ENCODE measurements at places on chromosomes 13 and 19. TPM values are rescaled to one million over a fixed set of nuclear protein-coding genes. Genes with fewer than 3 reads are reported as not detected.
A peak's percentile ranks its signal among the peaks of the same experiment; 100 is the strongest.

The OR7C1 gene
- total RNA-seq, result not detected

DNA sequence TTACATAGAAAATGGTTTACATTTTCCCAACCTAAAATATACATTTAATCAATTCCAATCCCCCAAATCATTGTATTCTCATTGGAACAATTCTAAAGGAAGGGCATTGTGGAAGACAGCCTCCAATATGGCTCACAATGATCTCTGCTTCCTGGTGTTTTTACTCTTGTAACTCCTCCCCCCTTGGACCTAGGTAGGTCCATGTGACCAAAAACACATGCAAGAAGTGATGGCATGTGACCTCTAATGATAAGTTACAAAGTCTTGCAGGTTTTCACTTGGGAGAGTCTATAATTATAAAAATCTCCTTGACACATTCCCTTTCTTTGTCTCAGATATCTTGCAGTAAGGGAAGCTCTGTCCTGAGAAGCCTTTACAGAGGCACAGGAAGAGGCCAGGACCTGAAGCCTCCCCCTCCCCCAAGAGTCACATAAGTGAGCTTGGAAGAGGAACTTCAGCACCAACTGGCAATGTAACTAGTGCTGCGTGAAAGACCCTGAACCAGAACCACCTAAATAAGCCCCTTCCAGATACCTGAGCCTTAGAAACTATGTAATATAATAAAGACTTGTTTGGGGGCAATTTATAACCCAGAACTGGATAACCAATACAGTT lies 816.2 kb upstream of the ATXN8OS start:
- H3K36me3 ChIP-seq, result no peaks in the 10 kb centered on the region
- no peaks in the 10 kb centered on the region for H3K4me1 ChIP-seq
- no peak overlapping the region for H3K27ac ChIP-seq
- H3K27me3 ChIP-seq, result no peaks in the 10 kb centered on the region

DNA sequence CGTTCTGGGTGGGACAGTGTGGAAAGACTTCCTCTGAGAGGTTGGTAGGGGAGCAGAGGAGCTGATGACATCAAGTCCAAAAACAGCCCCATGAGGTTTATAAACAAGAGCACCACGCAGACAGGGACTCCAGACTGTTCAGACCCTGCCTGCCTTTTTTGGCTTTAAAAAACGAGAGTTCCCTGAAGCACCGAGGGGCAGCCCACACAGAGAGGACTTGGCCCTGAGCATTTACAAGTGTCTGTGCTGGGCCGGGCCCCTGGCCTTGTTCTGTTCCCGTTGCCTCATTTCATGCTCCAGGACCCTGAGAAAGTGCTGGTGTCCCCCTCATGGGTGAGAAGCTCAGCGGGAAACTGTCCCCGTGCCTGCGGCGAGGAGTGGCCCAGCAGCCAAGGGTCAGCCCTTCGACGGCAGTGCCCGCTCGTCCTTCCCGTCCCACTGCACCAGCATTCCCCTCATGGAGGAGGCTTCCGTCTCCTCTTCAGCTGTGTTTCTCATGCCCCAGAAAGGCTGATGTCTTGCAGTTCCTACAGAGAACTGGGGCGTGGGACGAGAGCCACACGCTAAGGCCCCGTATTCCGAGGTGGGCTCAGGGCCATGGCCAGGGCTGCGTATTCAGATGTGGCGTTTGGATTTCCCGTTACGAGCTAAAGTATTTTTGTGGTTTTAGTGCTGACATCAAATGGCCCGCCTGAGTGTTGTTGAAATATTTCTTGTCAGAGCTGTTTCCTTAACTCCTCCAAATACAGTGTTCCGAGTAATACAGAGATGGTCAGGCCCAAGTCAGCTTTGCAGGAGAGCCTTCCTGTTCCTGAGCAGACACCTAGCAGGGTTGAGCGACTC lies 93.5 kb downstream of the ATP11A start:
- no peak for DNase-seq
- H3K4me3 ChIP-seq, result no peak overlapping the region
- no peak overlapping the region for H3K27ac ChIP-seq
- no peaks in the 10 kb centered on the region for H3K27me3 ChIP-seq

DNA sequence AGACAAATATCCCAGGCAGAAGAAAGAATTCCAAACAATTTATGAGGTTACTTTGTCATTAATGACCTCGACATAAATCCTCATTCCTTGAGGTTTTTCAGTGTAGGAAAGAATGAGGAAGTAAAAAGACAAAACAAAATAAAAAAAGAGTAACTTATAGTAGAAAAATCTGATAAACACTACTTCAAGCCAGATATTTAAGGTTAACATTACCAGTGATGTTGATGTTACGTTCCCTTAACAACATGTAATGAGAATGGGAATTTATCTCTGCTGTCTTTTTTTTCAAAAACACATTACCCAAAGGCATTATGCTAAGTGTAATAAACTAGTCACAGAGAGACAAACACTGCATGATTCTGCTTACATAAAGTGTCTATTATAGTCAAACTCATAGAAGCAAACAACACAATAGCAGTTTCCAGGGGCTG lies 935.1 kb downstream of the SLITRK1 start:
- no peaks in the 10 kb centered on the region for H3K36me3 ChIP-seq
- H3K4me3 ChIP-seq, result no peak overlapping the region
- H3K4me1 ChIP-seq, result no peaks in the 10 kb centered on the region

GRCh38 chr13:43263047-43263446 lies 239.7 kb downstream of the DNAJC15 start:
- no peak overlapping the region for H3K27ac ChIP-seq
- H3K4me1 ChIP-seq, result no peaks in the 10 kb centered on the region

- no peak overlapping the region for H3K4me3 ChIP-seq
- H3K27me3 ChIP-seq, result no peaks in the 10 kb centered on the region
- H3K4me1 ChIP-seq, result no peaks in the 10 kb centered on the region
- DNase-seq, result no peak
These were observed 436.5 kb upstream of the PCDH20 start for GRCh38 chr13:61852116-61852619.

- no peak overlapping the region for H3K4me3 ChIP-seq
- no peaks in the 10 kb centered on the region for H3K36me3 ChIP-seq
These were observed 567.7 kb downstream of the GPC6 start for GRCh38 chr13:93794197-93794885.

GRCh38 chr13:43303033-43303729 lies 279.8 kb downstream of the DNAJC15 start:
- no peak for DNase-seq
- no peak overlapping the region for H3K27ac ChIP-seq
- no peaks in the 10 kb centered on the region for H3K36me3 ChIP-seq
- H3K4me1 ChIP-seq, result no peaks in the 10 kb centered on the region
- H3K27me3 ChIP-seq, result peaks cover 27% of the 10 kb centered on the region

DNA sequence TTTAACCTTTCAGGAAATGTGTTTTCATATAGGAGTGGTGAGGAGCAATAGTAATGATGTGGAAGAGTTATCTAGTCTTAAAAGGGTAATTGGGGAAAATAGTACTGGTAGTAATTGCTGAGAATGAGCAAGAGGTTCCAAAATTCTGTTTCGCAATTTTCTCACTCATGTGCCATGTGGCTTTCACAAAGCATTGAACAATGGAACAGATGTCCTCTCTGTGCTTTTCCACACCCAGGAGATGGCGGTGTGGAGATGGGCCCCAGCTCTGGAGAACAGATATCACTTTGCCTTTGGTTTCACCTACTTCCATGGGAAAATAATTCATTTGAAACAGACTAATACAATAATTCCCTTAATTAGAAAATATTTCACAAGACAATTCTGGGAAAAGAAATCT lies 170.0 kb upstream of the SLC10A2 start:
- H3K36me3 ChIP-seq, result no peaks in the 10 kb centered on the region
- no peaks in the 10 kb centered on the region for H3K4me1 ChIP-seq
- no peak overlapping the region for H3K27ac ChIP-seq
- no peak for DNase-seq

DNA sequence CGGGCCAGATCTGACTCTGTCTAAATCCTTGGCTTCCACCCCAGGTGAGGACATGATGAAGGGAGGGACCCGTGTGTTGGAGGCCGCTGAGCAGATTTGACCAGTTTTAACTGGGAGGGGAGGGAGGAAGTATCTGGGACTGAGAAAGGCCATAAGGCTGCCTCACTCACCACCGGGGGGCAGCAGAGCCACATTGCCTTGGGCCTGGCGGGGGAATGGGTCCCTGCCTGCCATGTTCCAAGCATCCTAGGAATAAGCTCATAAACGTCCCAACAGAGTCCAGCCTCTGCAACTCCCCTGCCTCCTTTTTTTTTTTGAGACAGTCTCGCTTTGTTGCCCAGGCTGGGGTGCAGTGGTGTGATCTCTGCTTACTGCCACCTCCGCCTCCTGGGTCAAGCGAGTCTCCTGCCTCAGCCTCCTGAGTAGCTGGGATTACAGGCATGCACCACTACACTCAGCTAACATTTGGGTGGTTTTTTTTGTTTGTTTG lies 15.5 kb downstream of the MAST3 start:
- H3K4me1 ChIP-seq, result peaks cover 43% of the 10 kb centered on the region
- H3K27ac ChIP-seq, result no peak overlapping the region
- peaks cover 6% of the 10 kb centered on the region for H3K36me3 ChIP-seq
- DNase-seq, result peak; percentile 82
- no peak overlapping the region for H3K4me3 ChIP-seq
